ENCODE measurements at places on chromosomes 2 and 18. TPM values are rescaled to one million over a fixed set of nuclear protein-coding genes. Genes with fewer than 3 reads are reported as not detected.

- no peaks in the 10 kb centered on the region for H3K27me3 ChIP-seq
- no peak overlapping the region for H3K27ac ChIP-seq
- H3K4me3 ChIP-seq, result no peak overlapping the region
- peaks cover 9% of the 10 kb centered on the region for H3K36me3 ChIP-seq
- DNase-seq, result no peak
- H3K4me1 ChIP-seq, result peaks cover 10% of the 10 kb centered on the region
Observed at GRCh38 chr2:156199588-156199987, 132.9 kb downstream of the NR4A2 start.

GRCh38 chr2:227115761-227116160 lies 48.2 kb downstream of the COL4A4 start:
- DNase-seq, result no peak
- no peaks in the 10 kb centered on the region for H3K36me3 ChIP-seq
- no peaks in the 10 kb centered on the region for H3K27me3 ChIP-seq
- H3K4me1 ChIP-seq, result no peaks in the 10 kb centered on the region
- H3K4me3 ChIP-seq, result no peak overlapping the region

DNA sequence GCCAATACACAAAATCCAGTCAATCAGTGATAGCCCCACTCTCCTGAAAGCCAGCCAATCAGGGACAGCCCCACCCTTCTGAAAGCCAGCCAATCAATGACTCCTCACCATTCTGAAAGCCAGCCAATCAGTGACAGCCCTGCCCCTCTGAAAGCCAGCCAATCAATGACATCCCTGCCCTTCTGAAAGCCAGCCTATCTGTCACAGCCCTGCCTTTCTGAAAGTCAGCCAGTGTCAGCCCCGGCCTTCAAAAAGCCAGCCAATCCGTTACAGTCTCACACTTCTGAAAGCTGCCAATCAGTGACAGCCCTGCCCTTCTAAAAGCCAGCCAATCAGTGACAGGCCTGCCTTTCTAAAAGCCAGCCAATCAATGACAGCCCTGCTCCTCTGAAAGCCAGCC lies 95.9 kb upstream of the HDAC4 start:
- peak overlapping the region; percentile 10 for H3K27ac ChIP-seq
- peaks cover 28% of the 10 kb centered on the region for H3K4me1 ChIP-seq
- no peak overlapping the region for H3K4me3 ChIP-seq
- no peak for DNase-seq
- peaks cover 75% of the 10 kb centered on the region for H3K27me3 ChIP-seq

- DNase-seq, result no peak
- H3K27me3 ChIP-seq, result no peaks in the 10 kb centered on the region
- peaks cover 11% of the 10 kb centered on the region for H3K4me1 ChIP-seq
- no peaks in the 10 kb centered on the region for H3K36me3 ChIP-seq
- no peak overlapping the region for H3K27ac ChIP-seq
Observed at GRCh38 chr2:60252581-60253150, 300.8 kb downstream of the BCL11A start.

GRCh38 chr18:47191961-47192360 lies 15.8 kb upstream of the IER3IP1 start:
- H3K4me1 ChIP-seq, result no peaks in the 10 kb centered on the region
- no peak overlapping the region for H3K4me3 ChIP-seq
- H3K36me3 ChIP-seq, result no peaks in the 10 kb centered on the region
- no peak overlapping the region for H3K27ac ChIP-seq
- H3K27me3 ChIP-seq, result peaks cover 38% of the 10 kb centered on the region

GRCh38 chr2:65018141-65018582 lies 29.0 kb downstream of the SLC1A4 start:
- peaks cover 7% of the 10 kb centered on the region for H3K36me3 ChIP-seq
- no peak overlapping the region for H3K27ac ChIP-seq
- H3K27me3 ChIP-seq, result no peaks in the 10 kb centered on the region
- H3K4me3 ChIP-seq, result no peak overlapping the region
- no peak for DNase-seq

The SERPINB2 gene
- total RNA-seq, result not detected

The EHBP1 gene
- total RNA-seq, result 42.3 TPM

The CHRNG gene
- total RNA-seq, result not detected

The NDC80 gene
- total RNA-seq, result 52.1 TPM

The PAX8 gene
- total RNA-seq, result 0.49 TPM

The CBLN2 gene
- total RNA-seq, result 0.58 TPM

Data from neural crest cell (in vitro differentiated cells).